Pulmonary artery endothelial cell (primary cell): ENCODE measurements at places on chromosomes 3 and 15. TPM values are rescaled to one million over a fixed set of nuclear protein-coding genes. Genes with fewer than 3 reads are reported as not detected.

Gene GABRR3
- not detected in 2 replicates for total RNA-seq

Gene PAQR9
- not detected in 2 replicates for total RNA-seq

Gene LMAN1L
- total RNA-seq, result not detected in 2 replicates

Gene CADPS
- total RNA-seq, result not detected in 2 replicates

Gene BCHE
- under 0.01 TPM in 1 of 2 replicates, not detected in the other for total RNA-seq

Gene MOBP
- total RNA-seq, result 0.07 and 0.95 TPM in 2 replicates

Gene IRAK2
- total RNA-seq, result 26.1 and 29.4 TPM in 2 replicates

Gene UBP1
- 59.8 and 86.2 TPM in 2 replicates for total RNA-seq

Gene ZMYND10
- 0.13 and 0.35 TPM in 2 replicates for total RNA-seq

Gene VPS13C
- 85.9 and 97.9 TPM in 2 replicates for total RNA-seq

Gene GBE1
- total RNA-seq, result 155 and 174 TPM in 2 replicates

Gene MORC1
- total RNA-seq, result not detected in 2 replicates

Gene XPC
- 44.0 and 45.8 TPM in 2 replicates for total RNA-seq
